ENCODE measurements at places on chromosomes 7 and 10. TPM values are rescaled to one million over a fixed set of nuclear protein-coding genes. Genes with fewer than 3 reads are reported as not detected.

LRRN3 gene
- 0.15 TPM for total RNA-seq

DNA sequence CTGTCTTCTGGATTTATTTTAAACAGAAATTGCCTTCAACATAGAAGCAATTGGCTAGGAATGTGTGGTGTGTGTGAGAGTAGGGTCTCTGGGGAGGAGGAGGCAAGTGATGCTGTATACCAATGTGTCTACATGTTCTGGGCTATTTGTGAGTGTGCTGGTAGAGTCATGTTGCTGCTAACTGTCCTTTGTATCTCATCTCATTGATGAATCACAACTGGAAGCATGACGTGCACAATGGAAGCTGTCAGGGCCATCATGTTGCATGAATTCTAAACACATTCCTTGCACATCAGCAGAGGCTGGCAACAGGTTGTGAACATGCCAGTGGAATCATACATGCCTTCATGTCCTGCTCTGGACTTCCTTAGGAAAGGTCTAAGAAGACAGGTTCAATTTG is 199.7 kb downstream of the BMPER start:
- DNase-seq: no peak

NANOS1 gene
- total RNA-seq: 18.0 TPM

DNA sequence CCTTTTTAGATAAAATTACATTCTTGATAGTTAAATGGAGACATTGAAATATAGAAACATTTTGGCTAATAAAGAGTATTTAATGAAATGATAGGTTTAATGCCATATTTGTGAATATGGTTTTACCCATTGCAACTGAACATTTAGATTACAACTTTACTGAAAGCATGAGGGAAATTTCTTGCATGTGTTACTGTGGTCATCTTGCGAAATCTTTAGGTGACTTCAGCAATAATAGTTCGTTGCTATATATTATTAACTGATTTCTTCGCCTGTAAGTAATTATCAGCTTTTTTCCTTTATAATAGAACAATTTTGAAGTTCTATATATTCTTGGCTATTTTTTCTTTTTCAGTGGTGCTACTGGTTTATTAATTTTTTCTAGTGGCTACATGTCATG is 83.2 kb downstream of the MLLT10 start:
- DNase-seq: no peak

DNA sequence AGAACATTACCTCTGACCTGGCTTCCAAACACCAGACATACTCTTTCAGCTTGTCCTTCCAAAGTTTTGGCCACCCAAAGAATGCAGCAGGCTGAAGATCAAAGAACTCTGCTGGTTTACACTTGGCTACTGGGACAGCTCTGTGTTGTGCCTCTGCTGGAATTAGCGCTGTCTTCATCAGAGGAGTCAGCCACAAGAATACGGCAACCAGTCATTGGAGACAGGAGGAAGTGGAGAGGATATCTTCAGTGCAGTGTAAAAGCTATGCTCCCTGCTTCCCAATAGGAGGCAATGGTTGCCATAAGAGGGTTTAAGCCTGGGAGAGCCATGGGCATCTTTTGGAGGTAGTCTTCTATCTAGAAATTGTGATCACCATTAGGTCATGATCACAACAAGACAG is 126.7 kb upstream of the WNT16 start:
- no peak for DNase-seq

DNA sequence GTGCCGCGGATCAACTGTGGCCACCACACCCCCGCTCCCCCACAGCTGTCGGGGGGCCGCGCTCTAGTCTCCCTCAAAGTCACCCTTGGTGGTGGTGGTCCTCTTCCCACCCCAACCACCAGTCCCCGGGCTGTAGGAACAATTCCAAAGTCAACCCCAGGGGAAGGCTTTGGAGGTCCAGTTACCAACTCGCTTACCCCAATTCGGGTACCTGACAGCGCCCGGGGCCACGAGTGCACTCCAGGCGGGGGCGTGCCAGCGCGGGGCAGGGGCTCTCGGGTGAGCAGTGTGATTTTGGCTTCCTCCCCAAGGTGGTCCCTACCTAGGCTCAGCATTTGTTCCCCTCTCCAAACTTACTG is 584 bp upstream of the ZMIZ1 start:
- no peak for DNase-seq

OR6V1 gene
- total RNA-seq: not detected

GRCh38 chr10:42877496-42878030 is 95.0 kb downstream of the BMS1 start:
- no peak for DNase-seq

- DNase-seq: no peak
Observed at GRCh38 chr7:98629001-98629431, 11.9 kb downstream of the NPTX2 start.

DNA sequence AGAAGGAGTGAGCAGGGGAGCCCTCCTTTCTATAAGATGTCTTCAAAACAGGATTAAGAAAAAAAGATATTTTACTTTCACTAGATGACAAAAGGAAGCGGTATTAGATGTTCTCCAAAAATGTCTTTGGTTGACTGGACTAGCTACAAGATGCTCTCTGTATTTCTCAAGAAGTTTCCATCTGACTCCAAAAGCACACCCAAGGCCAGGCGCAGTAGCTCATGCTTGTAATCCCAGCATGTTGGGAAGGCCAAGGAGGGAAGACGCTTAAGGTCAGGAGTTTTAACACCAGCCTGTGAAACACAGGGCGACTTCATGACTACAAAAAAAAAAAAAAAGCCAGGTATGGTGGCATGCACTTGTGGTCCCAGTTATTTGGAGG is 84.5 kb downstream of the PIP4K2A start:
- DNase-seq: no peak

DNA sequence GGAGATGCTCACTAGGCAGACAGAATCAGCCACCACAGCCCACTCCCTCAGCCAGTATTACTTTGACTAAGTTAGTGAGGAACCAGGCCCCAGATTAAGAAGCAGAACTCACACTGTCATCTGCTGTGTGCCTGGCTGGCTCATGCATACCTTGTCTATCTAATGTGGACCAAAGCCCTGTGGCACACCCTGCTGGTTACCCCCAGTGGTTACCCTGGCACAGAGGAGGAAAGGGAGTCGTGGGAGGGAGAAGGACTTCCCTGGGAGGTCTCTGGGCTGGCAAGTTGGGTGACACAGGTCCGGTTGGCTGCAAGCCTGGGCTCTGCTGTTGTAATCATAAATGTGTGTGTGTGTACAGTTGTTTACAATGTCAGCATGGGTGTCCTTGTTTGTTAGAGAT is 7.5 kb upstream of the SH2D4B start:
- DNase-seq: no peak

TMEM270 gene
- total RNA-seq: 0.72 TPM

- peak; percentile 51 for DNase-seq
Observed at GRCh38 chr7:74355091-74355490, 65.9 kb downstream of the CLIP2 start.

GRCh38 chr10:79602953-79603352 is 7.8 kb upstream of the SFTPA1 start:
- no peak for DNase-seq

GRCh38 chr10:90602862-90603610 is 254.8 kb downstream of the HTR7 start:
- DNase-seq: no peak

CCDC3 gene
- total RNA-seq: 0.10 TPM

- no peak for DNase-seq
Observed at GRCh38 chr7:78260826-78261225, 462.3 kb downstream of the PHTF2 start.

DNA sequence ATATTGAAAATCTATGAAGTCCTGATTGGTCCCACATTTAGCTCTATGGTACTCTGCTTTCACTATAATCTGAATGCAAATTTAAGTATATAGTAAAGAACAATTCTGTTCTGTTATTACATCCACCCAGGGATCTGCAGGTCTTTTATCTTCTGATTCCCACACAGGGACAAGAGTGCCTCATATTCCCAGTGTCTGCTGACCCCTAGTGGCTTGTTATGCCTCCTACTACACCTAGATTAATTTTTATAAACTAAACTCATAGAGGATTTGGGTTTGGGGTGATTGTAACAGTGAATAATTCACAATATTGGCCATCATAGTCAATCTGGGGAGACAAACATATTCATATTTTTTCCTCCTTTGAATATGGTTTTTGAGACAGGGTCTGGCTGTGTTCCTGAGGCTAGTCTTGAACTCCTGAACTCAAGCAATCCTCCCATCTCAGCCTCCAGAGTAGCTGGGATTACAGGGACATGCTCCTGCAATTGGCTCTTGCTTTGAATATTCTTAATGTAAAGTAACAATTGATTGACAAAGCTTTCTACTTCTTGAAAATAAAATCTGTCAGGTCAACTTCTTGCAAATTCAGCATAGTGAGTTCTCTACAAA is 282.1 kb downstream of the KCND2 start:
- DNase-seq: peak; percentile 18

CDC14C gene
- not detected for total RNA-seq

- no peak for DNase-seq
Observed at GRCh38 chr10:97843281-97843671, 6.4 kb upstream of the GOLGA7B start.

DNA sequence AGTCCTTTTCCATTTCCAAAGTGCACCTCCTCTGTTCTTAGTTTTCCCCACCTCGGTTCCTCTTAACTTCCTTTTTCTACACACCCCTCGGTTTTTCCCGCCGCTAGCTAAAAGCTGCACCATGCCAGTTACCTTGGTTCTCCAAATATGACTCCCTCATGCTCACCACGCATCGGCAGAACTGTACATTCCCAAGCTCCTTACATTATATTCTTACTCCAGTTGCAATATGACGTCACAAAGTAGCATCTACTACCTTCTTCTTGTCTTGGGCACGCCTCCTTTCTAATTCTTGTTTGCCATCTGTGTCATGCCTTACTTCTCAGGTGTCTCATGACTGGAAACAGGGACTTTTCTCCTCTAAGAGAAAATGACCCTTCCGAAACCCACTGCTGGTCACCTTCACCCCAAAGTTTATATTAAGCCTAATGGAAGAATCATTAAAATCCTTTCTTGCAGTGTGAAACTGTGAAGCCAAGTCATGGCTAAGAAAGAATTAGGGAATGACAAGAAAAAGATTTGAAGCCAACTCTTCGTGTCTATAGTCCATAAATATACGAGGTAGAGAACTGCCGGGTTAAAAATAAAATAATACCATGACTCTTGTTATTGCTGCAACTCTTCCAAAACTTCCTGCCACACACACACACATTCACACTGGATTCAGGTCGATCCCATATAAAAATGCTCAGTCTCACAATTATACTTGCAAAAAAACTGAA is 1.7 kb downstream of the ESYT2 start:
- DNase-seq: no peak

AGAP9 gene
- 9.9 TPM for total RNA-seq

LEP gene
- total RNA-seq: not detected

- no peak for DNase-seq
Observed at GRCh38 chr7:50774319-50774718, 8.4 kb downstream of the GRB10 start.

DNA sequence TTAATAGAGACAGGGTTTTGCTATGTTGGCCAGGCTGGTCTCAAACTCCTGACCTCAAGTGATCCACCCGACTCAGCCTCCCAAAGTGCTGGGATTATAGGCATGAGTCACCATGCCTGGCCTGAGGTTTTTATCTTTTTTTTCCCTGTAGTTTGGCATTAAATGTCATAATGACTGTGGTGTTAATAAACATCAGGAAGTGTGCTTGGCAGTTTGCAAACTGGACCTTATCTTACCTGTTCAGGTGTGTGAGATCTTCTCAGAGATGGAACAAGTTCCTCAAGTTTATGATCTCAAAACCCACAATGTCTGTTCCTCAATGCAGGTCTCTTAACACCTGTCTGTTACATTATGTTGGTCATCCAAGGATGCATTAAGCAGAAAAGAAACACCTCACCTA is 80.0 kb downstream of the ARID5B start:
- DNase-seq: no peak

CACNB2 gene
- total RNA-seq: not detected

GRCh38 chr7:69966766-69967591 is 368.7 kb downstream of the AUTS2 start:
- DNase-seq: no peak

DNA sequence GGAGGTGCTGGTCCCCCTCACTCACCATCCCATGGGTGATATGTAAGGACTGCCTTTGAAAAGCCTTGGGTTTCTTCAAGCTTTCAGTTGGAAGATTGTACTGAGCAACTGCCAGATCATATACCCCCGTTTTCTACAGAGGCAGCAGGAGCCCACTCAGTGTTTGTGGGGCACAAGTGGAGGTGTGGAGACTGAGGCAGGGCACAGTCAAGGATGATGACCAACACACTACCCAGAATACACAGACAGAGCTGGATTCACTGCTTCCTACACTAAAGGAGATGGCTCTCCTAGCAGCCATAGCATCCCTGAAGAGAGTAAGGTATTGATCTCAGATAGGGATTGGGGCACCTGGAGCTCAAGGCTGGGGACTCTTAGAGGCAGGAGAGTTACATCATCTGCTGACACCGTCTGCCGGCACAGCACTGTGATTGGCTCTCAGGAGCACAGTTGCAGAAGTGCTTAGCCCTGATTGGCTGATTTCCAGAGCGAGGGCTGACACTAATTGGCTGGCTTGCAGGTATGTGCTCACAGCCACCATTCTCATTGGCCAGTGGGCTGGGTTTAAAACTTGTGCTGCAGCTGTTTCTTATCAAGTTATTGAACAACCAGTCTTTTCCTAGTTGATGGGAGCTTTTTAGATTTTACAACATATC is 77.9 kb upstream of the PFKP start:
- DNase-seq: no peak

DNA sequence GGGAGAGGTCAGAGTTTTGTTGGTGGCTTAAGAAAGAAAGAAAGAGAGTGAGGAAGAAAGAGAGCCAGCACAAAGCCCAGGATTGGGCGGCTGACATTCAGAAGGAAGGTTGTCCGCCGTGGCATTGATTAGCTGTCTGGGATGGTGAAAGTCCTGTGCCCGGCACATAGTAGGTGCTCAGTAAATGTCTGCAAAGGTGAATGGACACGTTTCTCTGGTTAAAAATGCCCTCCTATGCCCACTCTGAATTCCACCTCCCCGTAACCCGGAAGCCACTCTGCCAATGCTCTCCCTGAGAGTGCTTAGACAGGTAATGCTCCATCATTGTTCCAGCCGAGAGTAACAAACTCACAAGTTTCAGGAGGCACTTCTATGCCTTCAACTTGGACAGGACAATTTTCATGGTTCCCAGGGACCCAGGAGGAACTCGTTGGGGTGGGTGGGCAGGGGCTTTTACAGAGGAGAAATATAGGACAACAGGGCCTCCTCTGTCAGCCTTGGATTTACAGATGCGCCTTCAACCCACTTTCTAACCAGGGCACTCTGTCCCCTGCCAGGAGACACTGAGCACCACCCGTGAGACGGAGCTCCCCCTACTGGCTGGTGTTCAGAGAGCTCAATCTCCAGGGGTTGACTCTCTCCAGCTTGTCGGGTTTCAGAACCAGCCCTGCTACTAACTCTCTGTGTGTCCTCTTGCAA is 411.5 kb upstream of the ZMIZ1 start:
- DNase-seq: peak; percentile 58

DNA sequence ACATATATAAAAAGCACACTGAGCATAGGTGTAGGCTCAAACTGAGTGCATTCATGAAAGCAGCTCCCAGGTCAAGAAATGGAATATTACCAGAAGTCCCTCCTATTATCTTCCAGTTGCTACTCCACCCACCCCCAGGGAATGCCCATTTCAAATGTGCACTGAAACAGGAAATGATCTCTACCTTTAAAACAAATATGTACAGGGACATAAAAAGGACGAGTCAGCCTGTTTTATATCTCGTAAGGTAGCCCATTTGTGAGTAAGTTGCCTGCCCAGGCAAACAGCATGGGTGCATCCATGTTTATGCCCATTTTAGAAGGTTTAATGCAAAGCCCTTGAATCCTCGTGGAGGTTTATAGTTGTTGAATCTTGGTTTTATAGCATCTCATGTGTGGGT is 10.4 kb downstream of the FFAR4 start:
- peak; percentile 27 for DNase-seq
